ENCODE measurements at places on chromosomes 1 and 21. TPM values are rescaled to one million over a fixed set of nuclear protein-coding genes. Genes with fewer than 3 reads are reported as not detected.

Gene PIGR
- not detected for total RNA-seq

Gene FOXJ3
- total RNA-seq: 79.1 TPM

- no peak for DNase-seq
Measured at GRCh38 chr1:62500210-62500609, 63.4 kb downstream of the USP1 start.

DNA sequence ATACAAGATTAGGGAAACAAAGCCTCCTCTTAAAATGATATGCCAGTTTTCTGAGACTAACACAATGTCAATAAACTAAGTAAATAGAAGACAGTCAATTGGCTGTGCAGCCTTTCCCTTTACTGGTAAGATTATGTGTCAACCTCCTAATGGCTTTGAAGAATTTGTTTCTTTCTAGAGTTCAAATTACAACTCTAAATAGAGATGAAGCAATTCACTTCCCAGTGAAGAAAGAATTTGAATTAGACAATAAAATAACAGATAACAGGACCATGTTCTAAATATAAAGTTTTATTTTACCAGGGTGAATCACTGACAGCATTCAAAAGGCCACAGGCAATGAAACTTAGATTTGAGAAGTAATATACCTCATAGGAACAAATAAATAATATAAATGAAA, 680.3 kb downstream of the PLA2G4A start:
- no peak for DNase-seq

GRCh38 chr1:17930635-17931034, 175.5 kb downstream of the ACTL8 start:
- no peak for DNase-seq

DNA sequence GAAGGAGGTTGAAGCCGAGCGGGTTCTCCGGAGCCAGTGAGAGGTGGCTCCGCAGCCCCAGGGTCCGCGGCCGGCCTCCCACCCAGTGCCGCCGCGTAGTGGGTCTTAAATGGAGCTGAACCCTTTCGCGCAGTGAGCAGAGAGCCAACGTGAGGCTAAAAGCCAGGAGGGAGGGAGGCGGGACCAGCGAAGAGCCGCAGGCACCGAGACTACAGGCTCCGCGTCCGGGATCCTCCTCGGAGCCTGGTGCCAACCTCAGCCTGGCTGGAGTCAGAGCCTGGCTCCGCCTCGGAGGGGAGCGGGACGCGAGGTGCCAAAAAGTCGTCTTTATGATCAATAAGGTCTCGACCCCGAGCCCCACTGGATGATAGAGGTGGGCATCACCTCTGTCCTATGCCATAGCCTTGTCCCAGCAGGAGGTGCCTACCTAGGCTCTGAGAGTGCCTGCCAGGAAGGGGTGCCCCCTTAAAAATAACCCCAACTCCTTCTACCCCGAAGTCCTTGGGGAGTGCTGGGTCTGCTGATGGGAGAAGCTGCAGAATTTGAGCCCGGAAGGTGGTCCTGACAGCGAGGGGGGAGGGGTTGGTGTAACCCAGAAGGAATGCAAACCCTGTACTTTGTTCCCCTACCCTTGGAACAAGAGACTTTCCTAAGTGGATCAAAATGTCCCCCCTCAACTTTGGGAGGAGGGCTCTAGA, 1.6 kb downstream of the IGSF21 start:
- no peak for DNase-seq

- no peak for DNase-seq
Measured at GRCh38 chr1:196659471-196659870, 7.6 kb downstream of the CFH start.

DNA sequence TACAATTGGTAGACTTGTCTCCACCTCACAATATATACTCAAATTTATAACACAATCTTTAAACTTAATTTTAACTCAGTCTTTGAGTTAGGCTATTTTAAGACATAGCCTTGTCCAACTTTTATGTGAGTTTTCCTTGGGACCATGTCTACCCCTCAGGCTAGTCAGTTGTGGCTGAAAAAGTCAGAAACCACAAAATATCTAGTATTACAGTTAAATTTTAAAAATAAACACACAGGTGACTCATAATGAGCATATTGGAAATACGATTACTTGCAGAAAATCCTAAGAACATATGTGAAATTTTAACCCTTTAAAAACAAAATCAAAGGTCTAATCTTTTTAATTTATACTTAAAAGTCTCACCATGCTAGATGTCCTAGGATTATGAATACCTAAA, 4.8 kb upstream of the ASB17 start:
- DNase-seq: peak; percentile 32

DNA sequence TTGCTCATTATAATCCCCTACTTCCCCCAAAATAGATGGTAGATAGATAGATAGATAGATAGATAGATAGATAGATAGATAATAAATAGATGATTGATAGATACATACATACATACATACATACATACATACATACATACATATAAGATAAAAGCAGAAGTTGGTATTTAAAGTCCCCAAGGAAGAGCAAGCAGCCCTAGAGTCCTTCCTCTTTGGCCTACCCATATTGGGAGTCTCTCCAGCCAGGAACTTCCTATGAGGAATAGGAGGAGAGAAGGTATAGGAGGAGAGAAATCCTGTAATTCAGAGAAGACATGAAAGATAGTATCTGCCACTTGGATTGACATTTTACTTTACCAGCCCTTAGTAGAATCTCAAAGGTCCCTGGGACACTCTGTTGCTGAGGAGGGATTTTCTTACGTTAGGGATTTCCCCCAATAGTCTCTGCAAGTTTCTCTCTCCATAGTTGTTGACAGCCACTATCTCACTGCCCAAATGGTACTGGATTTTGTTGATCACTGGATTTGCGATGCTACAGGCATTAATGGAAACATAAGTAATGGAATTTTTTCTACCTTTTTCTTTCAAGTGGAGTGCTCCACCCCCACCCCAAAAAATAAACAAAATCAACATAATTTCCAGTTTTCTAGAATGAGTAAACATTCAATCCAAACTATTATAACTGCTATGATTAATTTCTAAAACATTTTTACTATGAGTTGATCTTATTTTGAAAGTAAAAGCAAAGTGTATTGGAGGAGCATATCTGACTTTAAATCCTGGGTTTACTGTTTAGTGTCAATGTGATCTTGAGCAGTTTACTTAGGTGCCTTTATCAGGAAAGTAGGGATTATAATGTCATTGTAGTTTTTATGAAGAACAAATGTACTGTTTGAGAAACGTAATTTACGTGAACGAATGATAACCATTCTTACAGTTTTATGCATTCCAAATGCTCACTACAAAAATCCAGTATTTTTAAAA, 93.2 kb upstream of the TNFSF4 start:
- no peak for DNase-seq

DNA sequence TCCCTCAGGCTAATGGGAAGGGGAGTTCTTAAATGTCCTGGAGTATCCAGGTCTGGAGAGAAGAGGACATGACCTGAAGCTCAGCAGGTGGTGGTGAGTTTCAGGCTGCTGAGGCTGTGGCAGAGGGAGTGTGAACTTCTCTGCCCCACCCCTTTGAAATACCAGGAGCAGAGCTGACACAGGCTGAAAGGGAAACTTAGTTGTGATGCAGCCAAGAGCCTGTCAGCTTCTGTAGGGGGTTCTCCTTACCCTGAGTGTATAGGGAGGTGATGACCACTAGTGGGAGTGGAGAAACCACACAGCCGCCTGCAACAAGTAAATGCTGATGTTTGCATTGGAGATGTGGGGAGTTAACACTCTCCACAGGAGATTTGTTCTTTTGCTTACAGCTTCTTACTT, 152.3 kb downstream of the FCRL5 start:
- no peak for DNase-seq

DNA sequence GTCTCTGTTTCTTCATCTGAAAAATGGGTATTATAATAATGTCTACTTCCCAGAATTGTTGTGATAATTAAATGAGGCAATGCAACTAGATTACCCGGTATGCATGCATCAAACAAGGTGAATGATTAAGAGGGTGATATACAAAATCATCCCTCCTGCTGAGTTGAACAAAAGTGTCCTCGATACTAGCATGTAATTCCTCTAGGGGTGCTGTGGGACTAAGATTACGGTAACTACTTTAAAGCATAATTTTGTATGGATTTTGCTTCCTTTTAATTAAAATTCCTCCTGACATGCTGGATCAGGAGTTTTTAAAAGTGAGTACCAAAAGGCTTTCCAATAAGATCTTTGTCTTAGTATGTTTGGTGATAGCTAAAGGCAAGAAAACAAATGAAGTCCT, 98.7 kb upstream of the PRMT6 start:
- DNase-seq: no peak

DNA sequence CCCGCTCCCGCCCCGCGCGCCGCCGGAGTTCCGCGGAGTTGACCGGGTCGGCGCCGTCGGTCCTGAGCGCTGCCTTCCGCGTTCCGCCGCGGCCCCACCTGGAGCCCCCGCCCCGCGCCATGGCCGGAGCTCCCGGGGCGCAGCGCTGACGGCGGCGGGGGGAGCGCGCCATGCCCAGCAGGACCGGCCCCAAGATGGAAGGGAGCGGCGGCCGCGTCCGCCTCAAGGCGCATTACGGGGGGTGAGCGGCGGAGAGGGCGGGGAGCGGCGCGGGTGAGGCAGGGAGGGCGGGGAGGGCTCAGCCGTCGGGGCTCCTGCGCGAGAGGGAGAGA, 216 bp downstream of the PRKCZ start:
- DNase-seq: no peak

Data from SJCRH30 (cell line).